ENCODE measurements at places on chromosomes 3 and 15. TPM values are rescaled to one million over a fixed set of nuclear protein-coding genes. Genes with fewer than 3 reads are reported as not detected.

SLC28A2 gene
- total RNA-seq: not detected

ACAN gene
- total RNA-seq: not detected

PLD1 gene
- total RNA-seq: 0.44 TPM

DNA sequence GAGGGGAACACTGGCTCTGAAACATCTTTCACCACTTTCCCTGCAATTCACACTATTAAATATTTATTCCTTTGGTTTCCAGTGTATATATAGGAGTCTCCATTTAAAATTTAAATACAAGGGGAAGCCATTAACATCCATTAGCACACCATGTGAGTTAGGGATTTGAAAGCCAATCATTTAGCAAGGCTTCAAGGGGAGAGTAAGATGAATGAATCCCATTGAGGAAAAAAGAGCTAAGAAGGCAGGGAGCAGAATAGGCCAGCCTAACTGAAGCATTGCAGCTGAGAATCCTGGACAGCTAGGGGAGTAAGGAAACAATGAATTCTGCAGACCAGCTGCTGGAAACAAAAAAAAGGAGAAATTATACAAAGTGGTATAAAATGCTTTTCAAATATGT is 426.1 kb downstream of the IL5RA start:
- H3K27ac ChIP-seq: no peak overlapping the region
- no peak overlapping the region for H3K4me3 ChIP-seq
- H3K27me3 ChIP-seq: no peaks in the 10 kb centered on the region

DNA sequence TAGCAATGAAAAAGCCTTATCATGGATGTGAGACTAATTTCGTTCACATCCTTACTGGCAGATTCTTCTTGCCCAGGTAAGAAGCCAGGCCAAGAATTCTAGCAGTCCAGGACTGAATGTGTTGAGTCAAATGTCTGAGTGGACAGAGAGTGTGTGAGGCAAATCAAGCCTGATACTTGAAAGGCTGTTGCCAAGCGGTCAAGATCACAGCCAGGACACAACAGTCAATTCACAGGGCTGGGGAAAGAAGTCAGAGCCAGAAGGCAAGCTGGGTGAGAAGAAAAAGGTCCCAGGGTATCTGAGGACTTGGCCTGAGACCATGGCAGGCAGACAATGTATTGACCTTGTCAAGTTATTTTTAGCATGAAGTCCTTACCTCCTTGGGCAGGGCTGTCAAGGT is 301.3 kb downstream of the ZNF385D start:
- H3K4me3 ChIP-seq: no peak overlapping the region
- no peaks in the 10 kb centered on the region for H3K36me3 ChIP-seq
- H3K4me1 ChIP-seq: no peaks in the 10 kb centered on the region

- H3K27ac ChIP-seq: no peak overlapping the region
- no peak overlapping the region for H3K4me3 ChIP-seq
- H3K27me3 ChIP-seq: no peaks in the 10 kb centered on the region
Observed at GRCh38 chr3:112355307-112355687, 22.3 kb downstream of the CD200 start.

DNA sequence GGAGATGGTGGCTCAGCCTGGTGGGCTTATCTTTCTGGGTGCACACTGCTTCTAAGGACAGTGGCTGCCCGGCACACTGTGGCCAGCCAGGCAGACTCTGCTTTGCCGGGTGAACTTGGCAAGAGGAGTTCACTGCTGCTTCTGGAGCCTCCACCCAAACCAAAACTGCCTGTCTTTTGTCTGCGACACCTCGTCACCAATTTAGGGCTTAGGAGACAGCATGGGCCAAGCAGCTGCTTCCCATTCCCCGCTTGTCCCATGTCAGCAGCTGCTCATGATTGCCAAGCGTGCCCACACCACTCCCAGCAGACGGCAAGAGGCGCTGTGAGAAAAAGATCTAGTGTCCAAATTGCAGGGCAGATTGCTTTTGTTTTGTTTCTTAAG is 57.3 kb downstream of the LSM3 start:
- H3K27ac ChIP-seq: no peak overlapping the region
- DNase-seq: no peak
- H3K4me3 ChIP-seq: no peak overlapping the region
- peaks cover 11% of the 10 kb centered on the region for H3K36me3 ChIP-seq
- peaks cover 46% of the 10 kb centered on the region for H3K27me3 ChIP-seq
- peaks cover 4% of the 10 kb centered on the region for H3K4me1 ChIP-seq

- no peak overlapping the region for H3K27ac ChIP-seq
- no peak for DNase-seq
- H3K4me1 ChIP-seq: peaks cover 3% of the 10 kb centered on the region
- H3K36me3 ChIP-seq: peaks cover 5% of the 10 kb centered on the region
- no peak overlapping the region for H3K4me3 ChIP-seq
Observed at GRCh38 chr15:96038650-96039049, 291.9 kb upstream of the NR2F2 start.

DNA sequence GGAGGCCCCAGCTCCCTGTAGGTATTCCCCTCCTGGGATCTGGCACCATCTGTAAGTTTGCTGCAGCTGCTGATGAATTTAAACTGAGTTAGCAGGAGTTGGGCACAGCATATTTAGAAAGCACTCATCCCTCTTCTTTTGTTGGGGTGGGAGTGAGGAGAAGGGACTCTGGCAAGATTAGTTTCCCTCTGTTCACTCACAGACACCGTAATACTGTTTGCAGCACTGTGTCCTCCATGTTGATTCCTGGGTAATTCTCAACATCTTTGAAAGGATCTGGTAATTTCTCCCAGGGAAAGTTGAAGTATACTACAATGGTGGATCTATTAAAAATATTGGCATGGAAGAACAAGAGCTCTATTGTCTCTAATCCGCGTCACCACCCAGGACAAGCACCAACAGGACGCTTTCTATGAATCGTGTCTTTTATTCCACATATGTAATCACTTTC is 173.3 kb downstream of the RBMS3 start:
- H3K4me1 ChIP-seq: no peaks in the 10 kb centered on the region
- no peak overlapping the region for H3K4me3 ChIP-seq
- H3K27me3 ChIP-seq: no peaks in the 10 kb centered on the region
- no peaks in the 10 kb centered on the region for H3K36me3 ChIP-seq
- H3K27ac ChIP-seq: no peak overlapping the region

- peak overlapping the region; percentile 81 for H3K27ac ChIP-seq
- H3K4me3 ChIP-seq: peak overlapping the region; percentile 83
- no peaks in the 10 kb centered on the region for H3K36me3 ChIP-seq
- no peak for DNase-seq
- H3K27me3 ChIP-seq: no peaks in the 10 kb centered on the region
Observed at GRCh38 chr3:41198046-41198445, 1.3 kb upstream of the CTNNB1 start.

DNA sequence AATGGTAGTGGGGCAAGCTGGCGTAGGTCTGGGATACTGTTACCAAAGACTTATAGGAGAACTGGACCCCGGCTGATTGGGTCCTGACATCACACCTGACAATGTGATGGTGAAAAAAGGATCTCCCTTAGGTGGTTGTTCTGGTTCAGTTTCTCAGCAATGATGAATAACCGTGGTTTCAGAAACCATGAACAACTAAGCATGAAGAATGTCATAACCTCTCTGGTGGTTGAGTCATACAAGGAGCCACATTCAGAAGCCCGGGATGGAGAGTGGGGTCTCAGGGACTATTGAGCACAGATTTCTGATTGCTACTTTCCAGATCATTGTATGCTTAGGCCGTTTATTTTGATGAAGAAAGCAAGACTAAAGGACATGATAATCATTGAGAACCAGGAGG is 17.4 kb downstream of the GPR160 start:
- no peaks in the 10 kb centered on the region for H3K27me3 ChIP-seq
- H3K36me3 ChIP-seq: peaks cover 2% of the 10 kb centered on the region
- H3K27ac ChIP-seq: no peak overlapping the region
- no peak for DNase-seq
- peaks cover 18% of the 10 kb centered on the region for H3K4me1 ChIP-seq
